Fibroblast of skin of right biceps (primary cell): ENCODE measurements at places on chromosomes 7 and 10.

DNA sequence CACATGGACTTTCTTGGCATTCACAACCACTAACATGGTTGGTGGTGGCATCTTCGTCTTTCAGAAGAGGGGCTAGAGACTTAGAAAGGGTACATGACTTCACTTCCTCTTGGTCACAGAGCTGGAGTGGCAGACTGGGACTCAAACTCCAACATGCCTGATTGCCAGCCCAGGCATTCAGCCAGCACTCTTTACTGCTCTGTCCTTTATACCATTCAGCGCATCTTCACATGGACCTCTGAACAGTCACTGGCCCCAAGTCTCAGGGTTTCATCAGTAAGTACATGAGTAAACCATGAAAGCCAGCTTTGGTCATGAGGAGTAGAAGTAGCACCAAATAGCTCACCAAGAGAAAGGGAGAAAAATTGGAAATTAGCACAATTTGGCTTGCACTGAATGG, 148.4 kb upstream of the KLF14 start:
- no peak for DNase-seq

- DNase-seq = no peak
These were observed 743 bp downstream of the OR2A5 start for GRCh38 chr7:144049491-144049890.

DNA sequence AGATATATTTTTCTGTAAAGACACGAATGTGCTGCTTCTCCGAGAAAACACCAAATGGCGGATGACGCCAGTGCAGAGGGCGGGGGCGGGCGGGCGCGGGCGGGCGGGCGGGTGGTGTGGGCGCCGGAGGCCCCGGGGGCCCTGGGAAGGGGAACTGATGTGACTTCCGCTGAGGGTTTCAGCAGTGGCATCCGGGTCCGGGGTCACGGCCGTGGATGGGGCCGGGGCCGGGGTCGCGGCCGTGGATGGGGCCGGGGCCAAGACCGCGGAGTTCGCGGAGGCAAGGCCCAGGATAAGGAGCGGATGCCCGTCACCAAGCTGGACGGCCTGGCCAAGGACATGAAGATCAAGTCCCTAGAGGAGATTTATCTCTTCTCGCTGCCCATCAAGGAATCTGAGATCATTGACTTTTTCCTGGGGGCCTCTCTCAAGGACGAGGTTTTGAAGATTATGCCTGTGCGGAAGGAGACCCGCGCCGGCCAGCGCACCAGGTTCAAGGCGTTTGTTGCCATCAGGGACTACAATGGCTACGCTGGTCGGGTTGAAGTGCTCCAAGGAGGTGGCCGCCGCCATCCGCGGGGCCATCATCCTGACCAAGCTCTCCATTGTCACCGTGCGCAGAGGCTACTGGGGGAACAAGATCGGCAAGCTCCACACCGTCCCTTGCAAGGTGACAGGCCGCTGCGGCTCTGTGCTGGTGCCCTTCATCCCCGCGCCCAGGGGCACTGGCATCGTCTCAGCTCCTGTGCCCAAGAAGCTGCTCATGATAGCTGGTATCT, 20.3 kb upstream of the IGF2BP3 start:
- peak; percentile 47 for DNase-seq

DNA sequence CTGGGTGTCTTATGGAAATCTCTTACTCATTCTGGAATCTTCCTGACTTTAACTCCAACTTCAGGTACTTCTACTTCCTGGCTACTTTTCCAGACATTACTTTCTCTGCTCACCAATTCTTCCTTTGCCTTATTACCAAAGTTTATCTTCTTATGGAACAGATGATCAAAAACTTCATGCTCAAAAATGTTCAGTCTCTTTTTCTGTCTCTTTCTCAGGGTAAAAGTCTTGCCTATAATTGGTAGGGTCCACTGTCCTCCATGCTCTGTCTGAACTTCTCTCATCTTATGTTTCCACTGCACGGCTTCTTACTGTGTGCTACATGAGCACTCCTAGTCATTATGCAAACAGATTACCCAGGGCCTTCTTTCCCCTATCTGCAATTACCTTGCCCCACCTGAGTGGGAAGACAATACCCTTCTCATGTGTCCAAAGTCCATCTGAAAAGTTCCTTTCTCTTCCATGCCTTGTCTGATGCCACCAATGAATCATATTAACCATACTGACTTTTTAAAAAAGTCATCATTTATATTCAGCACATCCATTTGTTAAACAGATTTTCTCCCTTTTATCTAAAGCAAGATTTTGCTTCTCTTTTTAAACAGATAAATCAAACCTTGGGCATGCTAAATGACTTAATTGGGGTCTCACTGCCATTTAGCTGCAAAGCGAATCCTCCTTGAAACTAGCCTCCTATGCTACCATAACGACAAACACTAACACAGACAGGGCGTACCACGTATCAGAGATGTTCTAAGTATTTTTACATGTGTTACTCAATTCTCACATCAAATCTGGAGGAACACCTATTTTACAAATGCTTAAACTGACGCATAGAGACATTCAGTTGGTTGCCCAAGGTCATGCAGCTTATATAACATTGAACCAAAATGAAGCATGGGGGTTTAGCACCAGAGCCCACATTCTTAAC, 48.8 kb downstream of the SEMA3C start:
- DNase-seq = no peak

GRCh38 chr10:77679217-77679616, 41.6 kb upstream of the KCNMA1 start:
- DNase-seq = no peak

- DNase-seq = peak; percentile 99
These were observed 106.7 kb downstream of the TES start for GRCh38 chr7:116316838-116317628.

GRCh38 chr10:58637352-58637751, 124.7 kb downstream of the BICC1 start:
- peak; percentile 80 for DNase-seq

- DNase-seq = no peak
These were observed 96.6 kb upstream of the CACUL1 start for GRCh38 chr10:118851062-118852035.

DNA sequence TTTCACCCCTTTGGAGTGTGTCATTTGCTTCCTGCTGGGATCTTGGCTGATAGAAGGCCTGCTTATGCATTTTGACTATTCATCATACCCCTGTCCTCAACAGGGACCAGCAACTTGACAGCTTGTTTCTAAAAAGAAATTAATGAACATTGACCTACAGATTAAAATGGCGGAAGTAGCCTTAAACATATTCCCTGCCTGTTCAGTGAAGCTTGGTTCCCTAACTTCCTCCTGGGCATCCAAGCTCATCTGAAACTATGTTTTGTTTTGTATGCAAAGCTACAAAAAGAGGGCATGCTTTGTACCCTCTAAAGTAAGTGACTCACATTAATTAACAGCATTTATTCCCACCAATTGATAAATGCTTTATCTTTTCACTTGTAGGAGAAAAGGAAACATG, 26.8 kb upstream of the CDK14 start:
- DNase-seq = no peak

DNA sequence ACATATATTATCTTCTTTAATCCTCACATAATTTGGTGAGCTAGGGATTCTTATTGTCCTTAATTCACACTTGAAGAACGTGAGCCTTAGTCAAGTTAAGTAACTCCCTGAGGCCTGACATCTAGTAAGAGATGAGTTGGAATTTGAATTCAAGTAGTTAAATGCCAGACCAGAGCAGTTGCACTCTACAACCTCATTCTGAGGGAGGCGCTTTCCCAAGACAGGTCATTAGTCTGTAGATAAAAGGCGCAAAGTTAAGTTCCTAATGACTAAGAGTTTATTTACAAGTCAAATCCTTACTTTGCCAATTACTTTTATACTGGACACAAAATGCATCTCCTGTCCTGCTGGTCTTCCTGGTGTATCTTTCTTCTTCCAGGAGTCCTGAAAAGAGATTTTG, 3.6 kb upstream of the EXOC6 start:
- DNase-seq = no peak

DNA sequence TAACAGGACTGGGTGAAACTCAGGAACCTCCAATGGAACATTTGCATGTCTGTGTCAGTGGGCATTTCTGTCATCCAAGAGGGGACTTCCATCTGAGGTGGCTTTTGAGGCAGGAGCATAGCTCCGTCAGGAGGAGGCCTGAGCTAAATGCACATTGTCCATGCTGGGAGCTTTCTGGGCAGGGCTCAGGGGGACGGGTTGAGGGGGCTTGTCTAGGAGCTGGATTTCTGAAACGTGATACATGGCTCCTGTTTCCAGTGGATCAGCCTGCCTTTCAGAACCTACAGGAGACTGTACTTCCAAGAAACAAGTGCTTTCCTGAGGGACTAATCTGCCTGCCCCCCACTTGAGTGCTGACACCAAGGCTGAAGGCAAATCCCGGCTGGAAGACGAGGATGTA, 40.5 kb upstream of the GDF10 start:
- no peak for DNase-seq

- no peak for DNase-seq
These were observed 296.7 kb downstream of the BBS9 start for GRCh38 chr7:33425929-33426678.

- no peak for DNase-seq
These were observed 283.4 kb downstream of the TFEC start for GRCh38 chr7:115747174-115747573.

- peak; percentile 61 for DNase-seq
These were observed 86.5 kb downstream of the RALA start for GRCh38 chr7:39709768-39710311.

- no peak for DNase-seq
These were observed 48.5 kb upstream of the CFAP46 start for GRCh38 chr10:132990684-132991545.

GRCh38 chr10:28387140-28387539, 84.3 kb upstream of the MPP7 start:
- no peak for DNase-seq

- DNase-seq = peak; percentile 86
These were observed 78.9 kb downstream of the SVIL start for GRCh38 chr10:29555746-29556481.
